ENCODE measurements at places on chromosomes 16 and 17.
A peak's percentile ranks its signal among the peaks of the same experiment; 100 is the strongest.

- no peak for DNase-seq
These were observed 121.8 kb upstream of the MED13 start for GRCh38 chr17:62186841-62187240.

- DNase-seq: no peak
These were observed 40.5 kb downstream of the WDR59 start for GRCh38 chr16:74944466-74944865.

DNA sequence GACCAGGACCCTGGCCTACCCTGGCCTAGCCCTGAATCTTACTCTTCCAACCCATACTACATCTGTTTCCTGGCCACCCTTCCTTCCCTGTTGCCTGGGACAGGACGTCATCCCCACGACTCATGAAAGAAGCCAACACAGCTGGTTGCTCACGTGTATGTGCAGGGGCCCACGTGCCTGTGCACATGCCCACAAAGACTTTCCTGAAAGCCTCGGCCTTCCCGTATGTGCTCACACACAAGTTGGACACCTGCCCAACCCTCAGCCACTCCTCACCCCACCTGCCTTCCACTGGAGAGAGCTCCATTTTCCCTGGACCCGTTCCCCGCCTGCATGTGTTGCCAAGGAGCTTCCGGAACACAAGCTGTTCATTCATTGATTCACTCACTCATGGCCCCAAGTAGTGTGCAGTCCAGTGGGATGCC lies 7.0 kb downstream of the PLXDC1 start:
- DNase-seq: peak; percentile 7

DNA sequence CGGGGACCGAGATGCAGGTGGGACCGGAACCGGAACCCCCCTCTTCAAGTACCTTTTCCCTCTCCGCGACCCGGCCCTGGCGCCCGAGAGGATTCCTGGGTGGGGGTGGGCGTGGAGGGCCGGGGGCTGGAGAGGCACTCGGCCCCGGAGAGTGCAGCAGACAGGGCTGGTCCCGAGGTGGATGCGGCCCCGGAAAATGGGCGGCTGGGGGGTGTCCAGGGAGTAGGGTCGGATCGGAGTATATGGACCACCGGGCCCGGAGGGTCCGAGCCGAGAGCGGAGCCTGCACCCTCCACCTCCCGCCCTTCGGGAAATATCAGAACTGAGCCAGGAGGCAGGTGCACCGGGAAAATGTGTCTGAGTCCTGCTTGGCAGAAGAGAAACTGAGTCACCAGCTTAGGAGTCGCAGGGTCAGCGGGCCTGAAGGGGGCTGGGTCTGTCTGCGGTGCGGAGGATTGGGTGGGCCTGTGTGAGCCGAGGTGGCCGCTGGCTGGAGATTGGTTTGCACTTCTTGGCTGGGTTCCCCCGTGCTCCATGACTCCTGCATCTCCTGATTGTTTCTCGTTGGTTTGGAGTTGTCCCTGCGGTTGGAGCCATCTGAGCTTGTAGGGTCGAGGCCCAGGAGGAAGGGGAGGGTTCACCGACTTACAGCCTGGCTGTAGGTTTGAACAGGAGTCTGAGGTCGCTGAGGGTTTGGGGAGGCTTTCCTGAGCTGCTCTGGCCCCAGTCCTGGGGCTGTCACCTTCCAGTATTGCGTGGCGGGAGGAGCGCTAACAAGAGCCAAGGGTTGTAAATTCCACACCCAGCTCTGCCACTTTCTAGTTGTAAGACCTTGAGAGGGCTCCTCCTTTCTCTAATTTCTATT lies 518 bp downstream of the SH2B1 start:
- no peak for DNase-seq

DNA sequence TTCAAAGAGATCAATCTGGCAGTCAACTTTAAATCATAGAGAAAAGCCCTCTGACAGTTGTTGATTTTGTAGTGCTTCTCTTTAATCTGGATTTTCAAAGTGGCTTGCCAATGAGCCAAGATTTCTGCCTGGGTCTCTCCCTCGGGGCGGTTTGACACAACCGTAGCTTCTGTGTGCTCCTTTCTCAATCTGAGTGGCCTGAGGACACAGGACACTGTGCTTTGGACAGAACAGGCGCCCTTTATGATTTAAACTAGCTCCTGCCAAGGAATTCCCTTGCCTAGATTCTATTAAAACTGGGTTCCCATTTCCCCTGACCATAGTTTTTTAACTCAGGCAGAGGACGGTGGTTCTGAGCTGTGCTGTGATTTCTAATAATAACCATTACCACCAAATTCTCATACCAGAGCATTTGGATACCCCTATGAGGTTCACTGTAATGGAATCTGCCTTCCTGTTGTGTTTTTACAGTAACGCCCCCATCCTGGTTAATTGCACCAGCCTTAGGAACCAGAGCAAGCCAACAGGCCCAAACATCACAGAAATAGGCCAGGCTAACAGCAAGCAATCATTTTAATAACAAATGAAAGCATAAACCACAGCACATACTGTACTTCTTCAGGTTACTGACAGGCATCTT lies 4.0 kb downstream of the ZFHX3 start:
- no peak for DNase-seq

GRCh38 chr17:14334919-14335318 lies 34.0 kb downstream of the HS3ST3B1 start:
- DNase-seq: no peak

GRCh38 chr16:50534556-50534955 lies 13.6 kb upstream of the NKD1 start:
- DNase-seq: no peak

DNA sequence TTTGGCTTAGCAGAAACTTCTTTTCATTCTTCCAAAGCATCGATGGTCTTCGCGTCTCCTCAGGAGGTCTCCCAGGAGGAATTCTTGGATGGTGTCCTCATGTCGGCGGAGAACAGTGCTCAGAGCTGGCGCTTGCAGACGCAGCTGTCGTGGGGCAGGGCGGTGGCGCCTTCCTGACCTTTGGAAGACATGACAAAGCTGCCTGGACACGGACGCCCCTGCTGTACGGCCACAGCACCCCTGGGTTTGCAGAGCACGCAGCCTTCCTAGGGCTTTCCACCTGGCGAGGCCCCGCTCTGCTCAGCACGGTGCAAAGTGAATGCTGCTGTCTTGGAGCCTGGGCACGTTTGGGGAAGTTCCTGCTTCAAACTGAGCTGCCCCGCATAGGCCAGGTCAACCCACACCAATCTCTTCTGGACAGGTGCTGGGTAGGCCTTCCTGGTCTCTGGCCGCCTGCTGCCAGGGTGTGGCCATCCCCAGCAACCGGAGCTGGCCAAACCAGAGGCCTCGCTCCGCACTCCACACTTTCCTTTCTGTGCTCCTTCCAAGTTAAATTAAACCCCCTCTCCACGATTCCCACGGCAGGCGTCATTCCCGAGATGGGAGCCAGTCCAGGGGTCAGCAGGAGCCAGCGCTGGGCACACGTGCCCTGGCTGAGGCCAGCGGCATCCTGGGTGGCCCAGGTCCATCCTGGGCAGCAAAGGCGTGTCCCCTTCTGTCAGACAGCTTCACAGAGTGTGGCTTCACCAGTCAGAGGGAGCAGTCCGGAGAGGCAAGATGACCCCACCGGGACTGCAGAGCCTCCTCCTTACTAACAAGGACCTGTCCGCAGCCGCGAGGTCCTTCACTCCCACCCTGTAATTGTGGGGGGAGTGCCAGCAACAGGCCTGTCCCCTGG lies 15.0 kb upstream of the KREMEN2 start:
- no peak for DNase-seq

- DNase-seq: no peak
These were observed 372.5 kb downstream of the CDH11 start for GRCh38 chr16:64749346-64749745.

GRCh38 chr16:49857423-49858181 lies 1.7 kb upstream of the ZNF423 start:
- no peak for DNase-seq

GRCh38 chr17:56936697-56937322 lies 23.0 kb upstream of the TRIM25 start:
- no peak for DNase-seq

DNA sequence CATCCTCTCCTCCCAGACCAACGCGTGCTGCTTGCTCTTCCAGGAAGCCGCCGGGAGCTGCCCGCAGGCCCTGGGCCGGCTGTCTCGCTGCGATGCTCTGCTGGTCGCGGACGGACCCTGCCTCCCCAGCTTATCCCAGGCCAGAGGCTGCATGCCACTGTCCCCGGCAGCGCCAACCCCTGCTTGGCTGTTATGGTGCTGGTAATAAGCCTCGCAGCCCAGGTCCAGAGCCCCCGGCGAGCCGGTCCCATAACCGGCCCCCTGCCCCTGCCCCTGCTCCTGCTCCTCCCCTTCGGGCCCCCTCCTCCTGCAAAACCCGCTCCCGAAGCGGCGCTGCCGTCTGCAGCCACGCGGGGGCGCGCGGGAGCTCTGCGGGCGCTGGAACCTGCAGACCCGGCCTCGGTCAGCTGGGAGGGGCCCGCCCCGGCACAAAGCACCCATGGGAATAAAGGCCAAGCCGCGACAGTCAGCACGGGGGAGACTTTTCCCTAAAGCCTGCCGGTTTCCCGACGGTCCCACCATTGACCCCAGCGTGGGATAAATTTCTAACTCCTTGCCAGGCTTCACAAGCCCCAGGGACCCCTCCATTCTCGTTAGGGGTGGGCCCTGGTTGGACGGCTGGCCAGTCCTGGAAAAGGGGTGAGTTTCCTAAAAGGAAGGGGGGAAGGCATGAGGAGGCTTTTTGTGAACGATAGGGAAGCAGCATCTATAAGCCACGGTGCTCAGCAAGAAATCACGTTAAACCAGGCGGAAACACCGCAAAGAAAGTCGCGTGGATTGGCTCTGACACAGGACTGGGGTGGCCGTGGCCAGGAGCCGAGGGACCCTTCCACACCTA lies 11.2 kb downstream of the ENPP7 start:
- DNase-seq: peak; percentile 87

DNA sequence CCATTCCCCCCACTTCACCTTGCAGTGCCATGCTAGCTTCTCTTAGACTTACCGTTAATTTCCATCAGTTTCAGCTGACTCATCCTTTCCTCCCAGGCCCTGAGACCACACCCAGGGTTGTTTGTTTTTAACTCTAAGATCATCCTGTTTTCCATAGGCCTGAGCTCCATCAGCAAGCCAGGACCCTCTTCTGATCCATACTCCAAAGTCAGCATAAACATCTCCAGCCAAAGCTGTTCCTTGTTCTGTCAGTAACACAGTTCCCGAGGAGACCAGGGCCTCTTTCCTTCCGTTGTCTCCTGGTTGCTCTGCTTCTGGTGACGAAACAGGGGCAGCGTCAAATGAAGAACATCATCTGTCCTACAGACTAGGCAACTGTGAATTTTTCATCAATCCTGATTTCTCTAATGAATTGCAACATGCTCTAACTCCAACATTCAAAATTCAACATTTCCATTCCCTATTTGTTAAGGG lies 83.8 kb upstream of the HNF1B start:
- no peak for DNase-seq

Measured in NCI-H1417 (cell line).